ENCODE measurements at places on chromosomes 3 and 15.

- DNase-seq, result no peak
Observed at GRCh38 chr15:31843426-31844055, 186.8 kb upstream of the CHRNA7 start.

DNA sequence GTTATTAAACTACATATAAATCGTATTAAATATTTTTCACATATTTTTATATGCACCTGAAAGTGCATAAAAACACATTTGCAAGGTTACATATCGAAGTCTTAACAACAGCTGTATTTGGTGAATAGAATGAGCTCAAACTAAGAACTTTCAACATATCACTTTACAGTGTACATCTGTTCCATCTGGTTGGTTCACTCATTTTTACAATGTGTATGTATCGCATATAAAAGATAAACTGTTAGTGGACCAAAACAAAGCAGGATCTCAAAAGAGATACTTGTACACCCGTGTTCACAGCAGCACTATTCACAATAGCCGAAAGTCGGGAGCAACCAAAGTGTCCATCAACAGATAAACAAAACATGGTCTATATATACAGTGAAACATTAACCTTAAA is 55.8 kb downstream of the TBL1XR1 start:
- DNase-seq, result no peak

DNA sequence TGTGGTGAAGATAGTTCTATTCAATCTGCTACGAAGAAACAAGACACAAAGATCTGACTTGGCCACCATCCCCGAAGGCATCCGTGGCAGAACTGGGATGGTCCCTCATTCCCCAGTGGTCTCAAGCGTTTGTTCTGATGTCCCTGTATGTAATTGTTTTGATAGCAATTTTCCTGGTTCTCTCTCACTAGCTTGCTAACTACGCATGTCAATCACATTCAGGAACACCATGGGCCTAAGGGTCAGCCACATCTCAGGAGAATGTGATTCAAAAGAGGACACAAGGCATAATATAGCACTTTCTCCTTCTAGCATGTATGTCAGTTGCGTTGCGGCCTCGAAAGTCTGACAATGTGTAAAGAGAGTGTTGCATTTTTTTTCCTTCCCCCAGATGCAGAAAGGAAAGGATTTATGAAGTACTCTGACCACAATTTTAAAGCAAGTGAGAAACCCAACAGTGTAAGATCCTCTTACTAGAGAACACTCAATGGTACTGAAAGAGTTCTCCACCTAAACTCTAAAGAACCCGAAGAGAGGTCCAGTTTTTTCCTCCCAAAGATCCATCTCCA is 32.0 kb upstream of the TCF12 start:
- no peak for DNase-seq

DNA sequence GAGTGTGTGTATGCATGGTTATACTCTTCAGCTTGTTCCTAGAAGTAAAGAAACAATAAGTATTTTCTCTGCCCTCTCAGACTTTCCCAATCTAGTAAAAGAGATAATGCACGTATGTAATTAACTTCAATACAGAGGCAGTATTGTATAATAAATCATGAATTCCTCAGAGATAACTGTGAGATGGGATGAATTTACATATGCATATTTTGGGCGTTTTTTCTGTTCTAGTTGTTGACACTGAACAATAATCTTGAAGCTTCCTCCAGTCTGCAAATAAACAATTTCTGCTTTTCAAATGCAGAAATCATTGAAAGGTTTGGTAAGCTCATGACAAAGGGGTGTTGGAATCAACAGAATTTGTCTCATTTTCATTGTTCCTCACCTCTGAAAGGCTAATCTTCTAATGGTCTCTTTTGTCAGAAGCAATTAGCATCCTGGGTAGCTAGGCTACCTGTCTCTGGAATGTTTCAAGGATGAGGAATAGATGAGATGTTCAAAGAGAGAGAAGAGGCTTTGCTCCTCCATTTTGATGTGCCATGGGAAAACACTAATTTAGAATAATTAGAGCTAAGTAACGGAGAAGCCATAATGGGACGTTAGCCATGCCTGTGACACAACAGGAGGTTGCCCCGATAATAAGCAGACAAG is 43.3 kb upstream of the SIAH2 start:
- no peak for DNase-seq

GRCh38 chr15:33242669-33243191 is 48.2 kb upstream of the FMN1 start:
- DNase-seq, result no peak

- no peak for DNase-seq
Observed at GRCh38 chr3:61903074-61903473, 341.7 kb downstream of the PTPRG start.

- no peak for DNase-seq
Observed at GRCh38 chr3:123618076-123618708, 33.3 kb upstream of the HACD2 start.

- DNase-seq, result no peak
Observed at GRCh38 chr3:46663591-46664135, 29.8 kb downstream of the ALS2CL start.

DNA sequence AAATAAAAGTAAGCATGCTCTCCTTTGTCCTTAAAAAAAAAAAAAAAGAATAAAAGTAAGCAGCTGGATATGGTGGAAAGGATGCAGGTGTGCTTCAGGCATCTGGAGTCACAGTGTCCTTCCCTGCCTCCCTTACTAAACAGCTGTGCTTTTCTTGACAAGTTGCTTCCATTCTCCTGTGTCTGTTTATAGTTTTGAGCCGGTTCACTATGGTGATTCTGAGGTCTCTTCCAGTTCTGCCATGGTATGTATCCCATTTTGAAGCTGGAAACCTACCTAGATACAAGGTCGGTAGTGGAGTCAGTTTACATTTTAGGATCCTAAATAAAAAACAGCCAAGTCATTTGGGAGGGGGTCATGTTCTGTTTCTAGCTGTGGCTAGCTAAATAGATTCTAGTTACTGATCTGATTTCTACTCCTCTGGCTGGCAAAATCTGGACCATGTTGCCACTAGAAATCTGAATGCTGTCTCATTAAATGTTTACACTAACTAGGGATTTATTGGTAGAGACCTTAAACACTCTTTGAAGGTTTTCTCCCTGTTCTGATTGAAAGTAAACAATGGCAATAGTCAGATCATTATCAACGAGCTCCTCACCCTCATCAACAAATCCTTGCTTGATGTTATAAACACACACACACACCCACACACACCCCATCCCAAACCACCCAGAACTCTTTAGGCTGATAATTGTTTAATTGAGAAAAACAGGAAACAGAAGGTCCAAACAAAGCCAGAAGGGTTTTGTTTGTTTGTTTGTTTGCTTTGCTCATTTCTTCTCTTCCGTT is 7.9 kb downstream of the TNFSF10 start:
- no peak for DNase-seq

- no peak for DNase-seq
Observed at GRCh38 chr15:38274135-38274534, 21.5 kb downstream of the SPRED1 start.

DNA sequence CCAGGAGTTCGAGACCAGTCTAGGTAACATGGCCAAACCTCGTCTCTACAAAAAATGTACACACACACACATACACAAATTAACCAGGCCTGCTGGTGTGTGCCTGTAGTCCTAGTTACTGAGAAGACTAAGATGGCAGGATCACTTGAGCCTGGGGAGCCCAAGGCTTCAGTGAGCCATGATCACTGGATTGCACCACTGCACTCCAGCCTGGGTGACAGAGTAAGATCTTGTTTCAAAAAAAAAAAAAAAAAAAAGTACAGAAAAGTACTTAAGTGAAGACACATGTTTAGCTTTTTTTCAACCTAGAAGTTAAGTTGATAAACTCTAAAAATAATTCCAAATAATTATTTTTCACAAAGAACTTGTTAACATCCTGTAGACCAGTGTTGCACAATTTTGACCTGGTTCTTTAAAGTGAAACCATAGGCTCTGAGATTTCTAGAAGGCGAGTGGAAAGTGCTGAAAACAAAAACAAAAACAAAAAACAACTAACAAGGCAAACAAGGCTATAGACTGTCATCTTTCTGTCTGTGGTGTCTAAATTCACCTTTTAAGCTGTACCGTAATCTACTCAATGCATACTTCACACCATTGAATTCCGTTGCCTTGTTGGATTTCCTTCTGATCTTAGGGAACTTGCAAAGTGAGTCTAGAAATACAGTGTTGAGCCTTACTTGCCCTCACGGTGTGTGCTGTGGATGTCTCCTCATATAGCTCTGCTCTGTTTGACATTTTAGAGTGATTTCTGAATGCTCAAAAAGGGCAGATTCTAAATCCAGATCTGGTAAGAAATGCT is 63.5 kb downstream of the CHST2 start:
- no peak for DNase-seq

GRCh38 chr3:170643831-170644230 is 58.0 kb upstream of the SLC7A14 start:
- DNase-seq, result no peak

DNA sequence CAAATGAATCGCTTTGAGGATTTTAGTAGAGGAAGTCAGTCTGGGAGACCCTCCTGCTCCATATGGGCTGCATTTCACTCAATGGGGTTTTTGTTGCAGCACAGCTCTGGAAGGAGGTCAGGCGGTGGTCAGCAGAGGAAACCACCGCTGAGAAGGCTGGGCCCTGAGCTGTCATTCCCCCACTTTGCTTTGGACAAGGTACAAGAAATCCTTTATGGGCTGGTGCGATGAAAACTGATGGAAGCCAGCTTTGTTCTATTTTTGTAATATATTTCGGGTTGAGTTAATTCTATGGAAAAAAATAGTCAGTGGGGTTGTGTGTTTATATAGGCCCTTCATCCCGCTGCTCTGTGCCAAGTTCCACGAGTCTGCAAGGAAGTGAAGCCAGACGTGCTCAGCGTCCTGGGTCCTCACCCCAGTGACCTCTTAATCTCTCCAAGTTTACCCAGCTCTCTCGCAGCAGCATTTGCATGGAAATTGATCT is 157.1 kb upstream of the TMC3 start:
- DNase-seq, result no peak

DNA sequence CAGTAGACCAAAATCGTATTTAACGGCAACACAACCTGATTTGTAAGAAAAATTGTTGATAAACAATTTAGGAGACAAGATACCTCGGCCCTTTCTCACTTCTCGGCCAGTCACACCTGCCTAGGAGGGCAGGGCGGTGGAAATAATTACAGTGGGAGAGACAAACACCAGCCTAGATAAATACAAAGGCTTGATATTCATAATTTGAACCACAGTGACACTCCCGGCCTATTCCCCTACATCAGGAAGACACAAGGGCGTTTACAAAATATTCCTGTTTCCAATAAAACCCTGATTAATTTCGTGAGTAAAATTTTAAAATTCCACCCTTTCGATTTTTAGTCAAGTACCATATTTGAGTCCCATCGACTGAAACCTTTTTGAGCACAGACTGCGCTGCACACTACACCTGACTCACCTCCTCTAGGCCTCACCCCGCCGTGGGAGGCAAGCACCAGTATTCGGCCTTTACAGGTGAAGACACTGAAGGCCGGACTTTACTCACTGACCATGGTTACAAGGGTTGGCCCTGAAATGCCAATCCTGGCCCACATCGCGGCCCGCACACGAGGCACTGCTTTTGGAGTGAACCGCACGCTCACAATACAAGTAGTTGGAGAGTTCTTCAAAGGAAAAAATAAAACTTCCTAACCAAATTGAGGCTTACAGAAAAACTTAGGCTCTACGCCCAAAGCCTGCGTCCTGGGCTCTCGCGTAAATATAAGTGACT is 794 bp downstream of the ARPP19 start:
- no peak for DNase-seq

DNA sequence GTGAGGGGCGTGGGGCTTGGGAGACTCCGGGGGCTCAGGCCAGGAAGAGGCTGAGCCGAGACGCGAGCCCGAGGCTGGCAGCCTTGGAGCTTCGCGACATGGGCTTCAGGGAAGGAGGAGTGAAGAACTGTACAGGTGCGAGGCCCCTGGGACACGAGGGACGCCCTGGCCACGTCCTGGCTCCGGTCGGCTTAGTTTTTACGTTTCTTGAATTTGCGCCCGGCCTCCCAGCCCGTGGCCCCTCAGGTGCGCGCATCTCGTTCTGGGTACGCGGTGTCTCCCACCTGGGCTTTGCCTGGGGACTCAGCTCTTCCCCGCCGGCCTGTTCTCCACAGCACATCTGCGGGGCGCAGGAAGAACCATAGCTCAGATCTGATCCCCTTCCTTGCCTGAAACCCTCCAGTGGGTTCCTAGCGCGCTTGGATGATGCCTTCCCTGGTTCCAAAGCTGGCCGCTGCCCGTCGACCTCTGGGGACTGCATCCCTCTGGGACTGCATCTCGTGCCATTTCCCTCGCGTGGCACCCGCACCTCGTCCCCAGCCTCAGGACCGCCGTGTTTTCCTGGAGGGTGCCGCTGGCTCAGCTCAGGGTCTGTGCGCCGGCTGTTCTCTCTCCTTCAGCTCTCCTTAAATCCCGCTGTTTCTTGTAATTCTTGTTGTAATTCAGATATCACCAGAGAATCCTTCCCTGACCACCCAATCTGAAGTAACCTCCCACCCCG is 614 bp downstream of the CHCHD6 start:
- no peak for DNase-seq

DNA sequence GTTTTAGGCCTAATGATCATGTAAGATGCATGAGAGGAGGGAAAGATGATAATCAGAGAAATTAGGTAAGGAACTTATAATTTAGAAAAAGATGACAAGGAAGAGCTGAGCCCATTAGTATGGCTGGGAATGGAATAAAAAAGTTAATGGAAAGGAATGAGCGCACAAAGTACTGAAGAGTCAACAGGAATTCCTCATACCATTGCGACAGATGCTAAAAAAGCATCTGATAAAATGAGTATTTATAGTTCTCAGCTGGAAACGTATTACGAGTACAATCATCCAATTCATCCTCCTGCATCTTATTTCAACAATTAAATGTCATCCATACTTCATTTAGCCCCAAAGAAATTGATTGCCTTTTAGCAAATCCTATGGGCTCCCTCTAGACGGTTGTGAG is 58.9 kb downstream of the TMCC1 start:
- DNase-seq, result no peak

- no peak for DNase-seq
Observed at GRCh38 chr15:38636597-38636996, 72.0 kb upstream of the RASGRP1 start.

- DNase-seq, result no peak
Observed at GRCh38 chr15:67925182-67925581, 85.3 kb upstream of the RNU6-1 start.

GRCh38 chr15:28962851-28963710 is 77.3 kb downstream of the APBA2 start:
- DNase-seq, result no peak

- no peak for DNase-seq
Observed at GRCh38 chr3:62131620-62132019, 241.7 kb downstream of the FEZF2 start.

DNA sequence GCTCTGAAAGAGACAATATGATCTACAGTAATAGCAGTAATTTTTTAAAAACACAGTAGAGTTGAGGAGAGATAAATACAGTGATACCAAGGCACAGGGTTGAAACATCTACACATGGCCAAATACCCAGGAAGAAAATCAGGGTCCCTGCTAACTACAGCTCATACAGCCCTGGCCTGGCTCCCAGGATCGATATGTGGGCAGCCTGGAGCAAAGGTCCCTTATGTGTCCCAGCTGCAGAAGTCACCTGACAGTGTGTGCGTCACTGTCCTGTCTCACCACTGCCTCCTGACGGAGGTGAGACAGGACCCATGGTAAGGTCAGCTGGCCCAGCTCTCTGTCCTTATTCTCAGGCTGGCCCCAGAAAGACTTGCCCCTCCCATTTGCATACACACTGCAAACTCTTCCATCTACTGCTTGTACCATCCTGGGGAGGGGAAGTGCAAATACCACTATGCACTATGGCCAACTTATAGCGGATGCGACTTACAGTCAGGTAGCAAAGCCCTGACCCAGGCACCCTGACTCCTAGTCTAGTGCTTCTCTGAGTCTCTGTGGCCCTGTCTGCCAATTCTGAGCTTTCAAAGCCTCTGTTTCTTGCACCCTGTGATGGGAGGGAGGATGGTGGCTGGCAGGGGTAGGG is 22.0 kb upstream of the BCL2L10 start:
- no peak for DNase-seq

Measured in KG1 (cell line).